ENCODE measurements at places on chromosomes 1 and 21.

DNA sequence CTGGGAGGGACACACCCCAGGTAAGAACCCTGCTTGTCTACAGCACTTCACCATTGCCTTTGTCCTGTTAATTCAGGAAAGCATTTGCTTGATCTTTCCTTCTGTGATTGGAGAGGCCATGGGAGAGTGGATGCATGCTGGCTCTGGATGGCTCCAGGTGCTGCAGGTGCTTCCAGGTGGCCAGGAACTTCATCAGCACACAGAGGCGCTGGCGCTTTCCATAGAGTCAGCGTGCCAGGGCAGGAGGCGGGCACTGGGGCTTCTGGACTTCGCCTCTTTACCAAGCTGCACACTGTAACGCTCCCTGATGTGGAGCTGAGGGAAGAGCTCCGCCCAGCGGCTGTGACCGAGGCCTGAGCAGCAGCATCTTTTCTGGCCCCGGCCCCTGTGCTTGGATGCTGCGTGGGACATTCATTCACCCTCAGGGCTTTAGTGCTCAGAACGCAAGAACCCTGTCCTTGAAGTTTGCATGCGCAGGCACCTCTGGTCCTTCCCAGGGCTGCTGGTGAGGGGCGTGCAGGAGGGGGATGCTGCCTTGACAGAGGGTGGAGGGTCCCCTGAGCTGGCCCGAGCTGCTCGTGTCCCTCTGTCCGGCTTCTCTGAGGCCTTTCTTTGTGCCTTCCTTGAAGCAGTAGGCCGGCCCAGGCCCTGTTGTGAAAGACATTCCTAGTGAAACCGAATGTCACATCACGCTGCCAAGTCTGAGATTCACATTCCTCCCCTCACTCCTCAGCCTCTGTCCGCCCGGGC is 1.6 kb upstream of the MX2 start:
- no peak for DNase-seq

DNA sequence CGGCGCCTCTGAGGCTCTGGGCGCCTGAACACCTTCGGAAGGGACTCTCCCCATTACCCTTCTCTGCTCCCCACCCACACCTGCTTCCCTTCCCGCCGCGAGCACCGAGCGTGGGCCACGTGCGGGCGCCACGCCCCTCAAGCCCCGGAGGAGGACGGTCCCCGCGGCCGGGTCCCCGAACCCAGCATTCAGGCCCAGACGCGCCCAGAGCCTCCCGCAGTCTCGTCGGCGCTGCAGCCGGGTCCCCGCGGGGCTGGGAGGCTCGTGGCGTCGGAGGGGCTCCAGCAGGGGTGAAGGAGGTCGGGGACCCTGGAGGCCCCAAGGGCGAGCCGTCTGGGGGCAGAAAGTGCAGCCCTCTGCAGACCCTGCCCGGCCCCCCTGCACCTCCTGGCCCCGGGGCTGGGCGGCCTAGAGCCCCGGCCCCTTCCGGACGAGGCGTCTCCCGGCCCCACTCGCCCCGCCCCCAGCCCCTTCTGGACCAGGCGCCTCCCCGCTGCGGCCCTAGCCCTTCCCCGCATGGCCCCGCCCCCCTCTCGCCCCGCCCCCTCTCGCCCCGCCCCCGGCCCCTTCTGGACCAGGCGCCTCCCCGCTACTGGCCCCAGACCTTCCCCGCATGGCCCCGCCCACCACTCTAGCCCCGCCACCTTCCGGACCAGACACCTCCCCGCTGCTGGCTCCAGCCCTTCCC is 378 bp upstream of the SMIM1 start:
- no peak for DNase-seq

- no peak for DNase-seq
These were observed 14.0 kb upstream of the TIPRL start for GRCh38 chr1:168164771-168165170.

DNA sequence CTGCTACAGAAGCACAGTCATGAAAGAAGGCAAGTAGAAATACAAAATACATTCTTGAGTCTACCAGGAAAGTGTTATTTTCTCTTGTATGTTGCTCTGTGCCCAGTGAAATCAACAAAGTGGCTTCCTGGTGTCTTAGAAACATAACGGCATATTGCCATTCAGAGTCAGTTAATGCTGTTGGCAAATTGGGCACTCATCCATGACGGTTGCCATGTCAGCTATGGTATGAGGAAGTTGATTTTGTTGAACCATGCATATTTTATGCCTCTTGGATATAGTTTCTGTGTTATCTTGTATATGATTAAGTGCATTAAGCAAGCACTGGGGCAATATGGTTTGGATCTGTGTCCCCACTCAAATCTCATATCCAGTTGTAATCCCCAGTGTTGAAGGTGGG is 153.1 kb upstream of the CXADR start:
- no peak for DNase-seq

- no peak for DNase-seq
These were observed 184.6 kb downstream of the TGFB2 start for GRCh38 chr1:218529646-218530300.

DNA sequence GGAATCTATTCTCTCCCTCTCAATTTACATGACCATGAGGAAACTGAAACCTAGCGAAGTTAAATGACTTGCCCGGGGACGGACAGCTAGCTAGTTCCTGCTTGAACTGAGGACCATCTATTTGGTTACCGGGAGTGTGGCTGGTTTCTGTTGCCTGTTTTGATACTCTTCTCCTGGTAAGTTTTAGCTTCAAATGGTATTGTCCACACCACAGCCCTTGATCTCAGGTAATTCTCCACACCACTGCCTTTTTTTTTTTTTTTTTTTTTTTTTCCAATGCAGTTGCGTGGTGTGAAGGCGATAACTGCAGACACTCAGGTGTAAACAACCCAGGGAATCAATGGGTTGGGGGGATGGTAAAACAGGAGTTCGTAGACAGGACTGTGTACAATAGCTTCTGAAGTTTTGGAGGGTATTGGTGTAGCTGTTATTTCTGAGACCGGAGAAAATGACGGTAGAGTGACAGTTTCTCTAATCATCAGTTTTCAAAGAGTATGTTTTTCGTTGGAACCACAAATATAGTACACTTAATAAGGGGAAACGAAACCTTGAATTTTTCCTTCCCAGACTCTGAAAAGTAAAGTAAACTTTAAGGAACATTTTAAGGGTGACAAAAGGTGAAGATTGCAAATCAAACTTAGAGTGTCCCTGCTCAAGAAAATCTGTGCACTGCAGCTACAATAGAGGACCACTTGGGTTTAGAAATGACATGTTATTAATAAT is 125.3 kb upstream of the CACYBP start:
- DNase-seq: no peak

DNA sequence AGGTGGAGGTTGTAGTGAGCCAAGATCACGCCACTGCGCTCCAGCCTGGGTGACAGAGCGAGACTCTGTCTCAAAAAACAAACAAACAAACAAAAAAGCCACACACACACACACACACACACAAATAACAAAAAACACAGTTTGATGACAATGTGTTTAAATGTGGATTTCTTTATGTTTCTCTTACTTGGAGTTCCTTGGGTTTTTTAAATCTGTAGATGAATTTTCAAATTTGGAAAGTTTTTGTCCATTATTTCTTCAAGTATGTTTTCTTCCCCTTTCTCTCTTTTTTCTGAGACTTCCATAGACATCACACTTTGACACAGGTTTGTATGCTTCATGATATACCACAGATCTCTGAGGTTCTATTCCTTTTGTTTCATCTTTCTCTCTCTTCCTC is 12.1 kb upstream of the PPIE start:
- DNase-seq: no peak
